ENCODE measurements at places on chromosomes 5 and 9.

GRCh38 chr9:33850677-33851076, 33.7 kb downstream of the UBE2R2 start:
- DNase-seq, result no peak

- DNase-seq, result peak; percentile 47
These were observed 11.8 kb upstream of the MRNIP start for GRCh38 chr5:179870403-179870903.

DNA sequence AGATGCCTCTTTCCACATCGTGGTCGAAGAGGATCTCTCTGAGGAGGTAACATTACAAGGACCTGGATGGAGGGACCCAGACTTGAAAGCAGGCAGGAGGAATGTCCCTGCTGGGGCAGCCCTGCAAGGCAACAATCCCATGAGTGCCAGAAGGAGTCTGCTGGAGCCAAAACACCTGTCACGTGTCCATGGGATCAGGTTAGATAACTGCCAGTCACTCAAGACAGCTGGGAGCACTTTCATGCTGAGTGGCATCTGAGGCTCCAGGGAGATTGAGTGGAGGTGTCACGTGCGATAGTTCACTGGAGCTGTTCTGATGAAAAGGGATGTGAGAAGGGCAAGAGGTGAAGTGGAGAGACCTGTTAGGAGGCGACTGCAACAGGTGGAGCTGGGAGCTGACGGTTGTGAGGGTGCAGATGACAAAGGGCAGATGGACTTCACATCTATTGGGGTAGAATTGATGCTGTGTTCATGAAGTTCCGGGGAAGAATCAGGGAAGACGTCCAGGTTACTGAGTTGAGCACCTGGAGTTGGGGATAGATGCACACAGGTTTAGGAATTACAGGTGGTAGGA, 68.4 kb downstream of the ICE1 start:
- DNase-seq, result no peak

DNA sequence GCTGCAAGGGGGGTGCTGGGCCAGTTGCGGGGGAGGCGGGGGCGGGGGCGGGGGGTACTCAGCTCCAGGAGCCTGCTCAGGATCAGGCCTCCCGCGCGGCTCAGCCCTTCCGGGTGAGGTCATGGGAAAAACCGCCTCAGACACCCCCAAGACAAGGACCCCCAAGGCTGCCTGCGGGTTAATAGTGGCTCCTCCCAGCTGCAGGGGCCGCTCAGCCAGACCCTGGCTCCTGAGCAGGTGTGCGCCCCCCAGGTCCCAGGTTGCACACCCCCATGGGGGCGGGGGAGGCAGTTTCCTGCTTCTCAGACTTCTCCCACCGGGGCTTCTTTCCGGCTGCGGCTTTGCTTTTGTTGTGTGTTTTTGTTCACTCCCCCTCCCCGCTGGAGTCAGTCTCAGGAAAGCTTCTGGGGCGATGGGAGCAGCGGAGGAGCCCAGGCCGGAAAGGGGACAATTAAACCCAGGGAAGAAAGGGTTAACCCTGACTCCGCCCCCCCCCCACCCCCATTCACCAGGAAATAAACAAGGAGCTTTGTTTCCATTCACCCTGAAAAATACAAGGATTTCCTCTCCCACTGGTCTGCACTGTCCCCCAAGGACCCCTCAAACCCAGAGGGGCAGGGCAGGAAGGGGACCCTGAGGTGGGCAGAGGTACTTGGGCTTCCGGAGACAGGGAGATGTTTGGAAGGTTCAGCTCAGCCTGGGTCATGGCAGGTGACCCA, 42.3 kb upstream of the NOTCH1 start:
- DNase-seq, result peak; percentile 92

- no peak for DNase-seq
These were observed 56.4 kb downstream of the ALDH7A1 start for GRCh38 chr5:126538579-126538978.

GRCh38 chr9:36064448-36065037, 27.8 kb downstream of the RECK start:
- no peak for DNase-seq
